ENCODE measurements at places on chromosomes 5 and 9. TPM values are rescaled to one million over a fixed set of nuclear protein-coding genes. Genes with fewer than 3 reads are reported as not detected.

GRCh38 chr9:76223749-76224340, 170.4 kb downstream of the RFK start:
- peak; percentile 66 for DNase-seq

GRCh38 chr5:145479857-145480256, 355.3 kb downstream of the PRELID2 start:
- no peak for DNase-seq

- DNase-seq = no peak
Measured at GRCh38 chr9:120862452-120862851, 14.5 kb downstream of the PHF19 start.

- no peak for DNase-seq
Measured at GRCh38 chr5:122063836-122064235, 14.2 kb downstream of the LOX start.

- DNase-seq = peak; percentile 93
Measured at GRCh38 chr5:138874771-138875551, at the start of gene LRRTM2. Gene LRRTM2 (minus strand): TSS chr5:138875335. CDS start chr5:138874911, 424 bp downstream.

- no peak for DNase-seq
Measured at GRCh38 chr9:8599937-8600336, 800.4 kb upstream of the DMAC1 start.

DNA sequence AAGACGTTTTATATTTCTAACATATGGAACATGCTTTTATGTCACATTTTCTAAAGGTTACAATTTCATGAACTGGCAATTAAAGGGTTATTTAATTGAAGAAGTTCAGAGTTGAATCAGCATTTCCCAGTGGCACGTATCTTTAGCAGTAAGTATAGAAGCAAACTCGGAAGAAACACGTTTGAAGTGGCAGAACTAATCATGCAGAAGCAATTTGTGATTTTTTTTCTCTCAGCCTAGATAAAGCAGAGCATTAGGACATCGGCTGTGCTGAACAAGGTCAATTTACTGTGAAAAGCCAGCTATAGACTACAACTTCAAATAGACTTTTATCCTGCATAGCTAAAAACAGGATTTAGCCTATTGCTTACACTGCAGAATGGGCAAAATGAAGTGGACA, 104.7 kb downstream of the ISL1 start:
- DNase-seq = no peak

- peak; percentile 55 for DNase-seq
Measured at GRCh38 chr5:14036514-14036913, 92.0 kb upstream of the DNAH5 start.

DNA sequence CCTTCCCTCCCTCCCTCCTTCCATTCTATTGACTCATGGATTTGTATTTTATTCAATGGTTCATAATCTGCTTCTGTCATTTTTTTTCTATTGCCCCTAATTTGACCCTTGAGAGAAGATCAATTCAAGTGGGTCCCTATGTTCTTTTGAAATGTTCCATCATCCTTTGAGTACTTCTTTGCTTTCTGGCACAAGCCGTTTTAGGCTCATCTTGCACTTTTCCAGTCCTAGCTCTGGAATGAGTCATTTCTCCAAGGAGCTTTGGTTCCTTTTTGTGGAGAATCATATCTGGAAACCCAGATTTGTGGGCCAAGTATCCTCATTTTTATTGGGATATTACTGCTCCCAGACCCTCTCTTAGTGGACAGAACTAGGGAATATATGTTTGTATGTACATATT, 126.8 kb upstream of the PTPN3 start:
- DNase-seq = no peak

DNA sequence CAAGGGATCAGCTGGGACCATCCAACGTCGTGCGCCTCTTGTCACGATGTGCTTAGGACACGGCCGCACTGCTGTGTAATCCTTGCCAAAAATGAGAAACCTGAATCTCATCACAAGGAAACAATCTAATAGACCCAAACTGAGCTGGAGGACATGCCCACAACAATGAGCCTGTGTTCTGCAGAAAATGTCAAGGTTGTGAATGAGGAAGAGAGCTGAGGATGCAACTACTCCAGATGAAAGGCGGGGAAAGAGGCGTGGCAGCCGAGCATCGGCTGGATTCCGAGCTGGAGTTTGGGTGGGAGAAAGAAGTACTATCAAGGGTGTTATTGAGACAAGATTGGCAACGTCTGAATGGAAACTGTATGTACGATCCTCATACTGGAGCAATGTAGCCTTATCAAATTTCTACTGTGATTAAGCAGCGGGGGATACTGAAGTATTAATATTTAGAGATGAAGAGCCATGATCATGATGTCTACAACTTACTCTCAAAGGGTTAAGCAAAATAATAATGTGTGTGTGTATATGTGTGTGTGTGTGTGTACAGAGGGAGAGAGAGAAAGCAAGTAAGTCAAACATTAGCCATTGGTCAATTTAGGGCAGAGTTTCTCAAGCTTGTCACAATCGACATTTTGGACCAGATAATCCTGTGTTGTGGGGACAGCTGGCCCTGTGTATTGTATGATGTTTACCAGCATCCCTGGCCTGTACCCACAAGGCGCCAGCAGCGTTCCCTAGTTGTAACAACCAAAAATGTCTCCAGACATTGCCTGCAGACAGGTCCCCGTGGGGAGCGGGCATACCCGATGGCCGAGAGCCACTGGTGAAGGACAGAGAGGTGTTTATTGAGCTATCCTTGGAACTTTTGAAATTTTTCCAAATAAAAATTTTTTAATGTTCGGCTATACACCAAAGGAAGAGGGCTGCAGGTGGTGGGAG, 46.5 kb downstream of the DUSP1 start:
- DNase-seq = no peak

- DNase-seq = peak; percentile 65
Measured at GRCh38 chr5:177301503-177302165, 1.9 kb downstream of the RAB24 start.

GRCh38 chr5:15807248-15807647, 307.3 kb downstream of the FBXL7 start:
- DNase-seq = no peak

GRCh38 chr5:74013222-74013621, 387.2 kb downstream of the ARHGEF28 start:
- no peak for DNase-seq

GRCh38 chr9:479304-479970, 264.8 kb downstream of the DOCK8 start:
- DNase-seq = no peak

DNA sequence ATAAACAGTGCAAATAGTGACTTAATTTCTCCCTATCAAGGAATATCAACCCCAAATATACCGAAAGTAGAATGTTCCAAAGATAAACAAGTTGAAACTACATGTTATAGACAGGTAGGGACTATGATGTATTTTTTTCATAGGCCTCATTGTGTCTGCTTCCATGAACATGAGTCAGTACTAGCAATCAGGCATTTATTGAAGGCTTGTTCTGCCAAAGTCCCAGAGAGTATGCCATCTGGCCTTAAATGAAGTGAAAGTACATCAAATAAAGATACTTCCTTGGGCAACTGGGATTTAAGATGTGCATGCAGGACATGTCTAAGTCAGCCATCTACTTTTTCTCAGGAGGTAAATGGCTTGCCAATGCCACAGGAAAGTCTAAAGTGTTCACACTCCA, 6.5 kb downstream of the GHR start:
- DNase-seq = no peak

DNA sequence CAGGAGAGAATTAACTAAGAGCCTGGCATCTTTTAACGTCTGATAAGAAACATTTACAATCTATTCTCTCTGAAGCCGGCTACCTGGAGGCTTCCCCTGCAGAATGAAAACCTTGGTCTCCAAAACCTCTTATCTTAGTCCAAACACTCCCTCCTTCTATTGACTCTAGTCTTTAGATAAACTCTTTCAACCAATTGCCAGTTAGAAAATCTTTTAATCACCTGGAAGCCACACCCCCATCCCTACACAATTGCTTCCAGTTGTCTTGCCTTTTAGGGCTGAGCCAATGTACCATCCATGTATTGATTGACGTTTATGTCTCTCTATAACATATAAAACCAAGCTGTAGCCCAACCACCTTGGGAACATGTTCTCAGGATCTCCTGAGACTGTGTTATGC, 1343.1 kb upstream of the C9orf72 start:
- DNase-seq = no peak

DNA sequence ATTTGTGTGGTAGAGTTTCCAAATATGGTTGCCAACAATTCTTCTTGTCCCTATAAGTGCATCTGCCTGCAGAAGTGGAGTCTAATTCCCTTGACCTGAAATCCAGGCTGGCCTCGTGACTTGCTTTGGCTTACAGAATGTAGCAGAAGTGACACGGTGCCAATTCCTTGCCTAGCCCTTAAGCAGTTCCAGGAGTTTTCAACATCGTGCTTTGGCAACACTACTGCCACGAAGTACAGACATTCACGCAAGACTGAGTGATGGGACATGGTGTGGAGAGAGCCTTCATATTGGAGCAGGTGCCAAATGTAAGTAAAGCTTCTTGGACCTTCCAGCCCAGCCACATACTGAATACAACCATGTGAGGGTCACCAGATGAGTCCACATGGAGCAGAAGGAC, 92.9 kb upstream of the NEK6 start:
- peak; percentile 64 for DNase-seq

- DNase-seq = no peak
Measured at GRCh38 chr5:144941004-144941403, 770.3 kb downstream of the KCTD16 start.

- DNase-seq = no peak
Measured at GRCh38 chr5:151084363-151084762, 3.5 kb upstream of the TNIP1 start.

IRX1 gene
- 1.6 TPM for total RNA-seq

SLCO4C1 gene
- 1.0 TPM for total RNA-seq

CARTPT gene
- not detected for total RNA-seq

POU5F2 gene
- 5.7 TPM for total RNA-seq

HTR4 gene
- total RNA-seq = not detected

MAPKAP1 gene
- 66.8 TPM for total RNA-seq

SVEP1 gene
- total RNA-seq = 26.4 TPM

RACK1 gene
- 2,469 TPM for total RNA-seq

OTP gene
- not detected for total RNA-seq

ARL10 gene
- total RNA-seq = 10.6 TPM
